Dermis lymphatic vessel endothelial cell (primary cell): ENCODE measurements at places on chromosomes 3 and 15. TPM values are rescaled to one million over a fixed set of nuclear protein-coding genes. Genes with fewer than 3 reads are reported as not detected.

The PRICKLE2 gene
- total RNA-seq = 8.2 and 10.6 TPM in 2 replicates

The LHFPL4 gene
- under 0.01 TPM in 1 of 2 replicates, not detected in the other for total RNA-seq

The ENTPD3 gene
- total RNA-seq = under 0.01 TPM in 2 replicates

The FEZF2 gene
- total RNA-seq = not detected in 2 replicates

The MAGEL2 gene
- under 0.01 TPM in 2 replicates for total RNA-seq
